DMS 273 treated with DMSO at 0.1 percent for 48 hours (cell line): ENCODE measurements at places on chromosomes 5 and 9.

DNA sequence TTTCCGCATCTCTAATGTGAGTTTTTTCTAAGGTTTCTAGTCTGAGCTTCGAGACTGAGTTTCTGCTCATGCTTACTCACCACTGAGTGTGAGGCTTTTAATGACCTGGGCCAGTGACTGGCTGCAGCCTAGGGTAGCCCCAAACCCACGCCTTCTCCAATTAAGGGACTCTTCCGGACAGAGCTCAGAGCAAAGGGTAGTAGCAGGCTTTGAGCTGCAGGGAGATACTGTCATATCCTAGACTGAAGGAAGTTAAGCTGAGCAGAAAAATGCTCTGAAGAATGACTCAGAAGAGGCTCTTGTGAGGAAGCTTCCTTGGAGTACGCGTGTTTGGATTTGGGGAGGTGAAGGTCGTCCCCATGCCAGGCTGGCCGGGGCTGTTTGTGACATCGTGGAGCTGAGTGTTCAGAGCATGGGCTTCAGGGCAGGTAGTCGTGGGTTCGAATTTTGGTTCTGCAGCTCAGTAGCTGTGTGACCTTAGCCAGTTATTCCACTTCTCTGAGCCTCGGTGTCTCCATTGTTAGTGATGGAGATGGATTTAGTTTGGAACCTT, 3.5 kb downstream of the USP20 start:
- DNase-seq, result no peak

DNA sequence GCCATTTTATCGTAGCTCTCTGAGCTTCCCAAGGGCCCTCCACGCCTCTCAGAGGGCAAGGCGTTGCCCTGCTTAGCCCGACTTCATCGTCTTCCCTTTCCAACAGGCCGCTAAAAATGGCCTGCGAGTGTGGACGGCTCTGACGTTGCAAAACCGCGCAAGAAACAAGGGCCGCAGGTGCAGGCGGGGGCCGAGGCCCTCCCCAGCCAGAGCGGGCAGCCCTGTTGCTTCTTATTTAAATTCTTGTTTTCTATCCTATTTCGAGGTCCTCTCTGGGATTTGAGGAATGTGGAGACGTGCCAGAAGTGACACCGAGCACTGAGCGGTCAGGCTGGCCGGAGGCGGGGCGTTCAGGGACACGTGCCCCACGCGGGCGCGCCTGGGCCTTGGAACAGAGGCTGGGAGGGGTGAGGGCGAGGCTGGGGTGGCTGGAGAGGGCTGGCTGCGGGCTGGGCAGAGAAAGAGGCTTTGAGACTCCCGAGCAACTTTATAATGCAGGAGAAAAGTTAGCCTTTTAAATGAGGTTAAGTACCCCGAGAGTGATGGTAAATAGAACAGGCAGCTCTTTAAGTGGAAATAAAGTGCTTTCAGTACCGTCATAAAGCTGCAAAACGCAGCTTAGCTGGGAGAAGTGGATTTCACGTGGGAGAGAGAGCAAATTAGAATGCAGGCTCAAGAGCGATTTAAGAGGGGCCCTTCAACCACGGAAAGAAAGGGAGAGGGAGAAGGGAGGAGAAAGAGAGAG, 243.6 kb downstream of the AUH start:
- DNase-seq, result no peak

DNA sequence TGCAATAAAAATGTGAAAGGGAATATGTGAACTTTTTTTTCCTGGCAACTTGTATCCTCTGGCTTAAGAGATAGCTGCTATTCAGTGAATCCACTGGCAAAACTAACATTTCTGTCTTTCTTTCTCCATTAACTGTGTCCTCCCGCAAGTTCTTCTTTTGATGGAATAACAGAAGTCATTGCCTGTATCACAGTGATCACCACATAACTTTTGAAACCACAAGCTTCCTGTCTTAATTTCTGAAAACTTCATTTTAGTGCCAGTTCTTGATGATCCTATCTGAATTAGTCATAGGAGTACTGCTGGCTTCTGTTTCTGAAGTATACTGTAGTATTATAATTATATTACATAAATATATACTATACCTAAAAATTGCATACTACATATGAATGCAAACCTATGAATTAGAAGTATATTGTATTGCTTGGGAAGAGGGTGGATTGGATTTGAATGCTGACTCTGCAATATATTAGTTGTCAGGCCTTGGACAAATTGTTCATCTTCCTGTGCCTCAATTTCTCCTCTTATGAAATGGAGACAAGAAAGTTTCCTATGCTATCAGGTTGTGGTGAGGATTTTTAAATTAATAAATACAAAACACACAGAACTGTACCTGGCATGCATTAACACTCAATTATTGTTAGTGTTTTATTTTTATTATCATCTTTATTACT, 441.6 kb downstream of the CETN3 start:
- no peak for DNase-seq

- DNase-seq, result no peak
Observed at GRCh38 chr5:74579215-74579614, 61.3 kb downstream of the ENC1 start.
